ENCODE measurements at places on chromosomes 12 and 14.

DNA sequence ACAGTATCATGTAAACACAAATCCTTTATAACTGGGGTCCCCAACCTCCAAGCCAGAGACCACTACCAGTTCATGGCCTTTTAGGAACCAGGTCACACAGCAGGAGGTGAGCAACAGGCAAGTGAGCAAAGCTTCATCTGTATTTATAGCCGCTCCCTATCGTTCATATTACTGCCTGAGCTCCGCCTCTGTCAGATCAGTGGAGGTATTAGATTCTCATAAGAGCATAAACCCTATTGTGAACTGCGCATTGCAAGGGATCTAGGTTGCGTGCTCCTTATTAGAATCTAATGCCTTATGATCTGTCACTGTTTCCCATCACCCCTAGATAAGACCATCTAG lies 49.9 kb downstream of the LRP6 start:
- DNase-seq: no peak

DNA sequence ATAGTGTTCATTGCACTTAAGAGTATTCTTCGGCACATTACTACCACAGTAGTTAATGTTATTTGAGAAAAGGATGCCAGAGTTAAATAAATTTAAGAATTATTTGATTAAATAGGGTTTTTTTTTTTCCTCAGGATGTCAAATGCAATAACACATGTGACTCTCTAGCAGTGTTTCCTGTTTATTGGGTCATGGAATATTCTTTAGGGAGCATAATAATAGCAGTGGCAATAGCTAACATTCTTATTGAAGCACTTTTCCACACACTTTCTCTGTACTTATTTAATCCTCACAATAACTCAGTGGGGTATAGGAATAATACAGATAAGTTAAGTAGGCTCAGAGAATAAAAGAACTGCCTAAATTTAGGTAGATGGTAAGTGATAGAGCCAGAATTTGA lies 44.3 kb downstream of the SCYL2 start:
- no peak for DNase-seq

DNA sequence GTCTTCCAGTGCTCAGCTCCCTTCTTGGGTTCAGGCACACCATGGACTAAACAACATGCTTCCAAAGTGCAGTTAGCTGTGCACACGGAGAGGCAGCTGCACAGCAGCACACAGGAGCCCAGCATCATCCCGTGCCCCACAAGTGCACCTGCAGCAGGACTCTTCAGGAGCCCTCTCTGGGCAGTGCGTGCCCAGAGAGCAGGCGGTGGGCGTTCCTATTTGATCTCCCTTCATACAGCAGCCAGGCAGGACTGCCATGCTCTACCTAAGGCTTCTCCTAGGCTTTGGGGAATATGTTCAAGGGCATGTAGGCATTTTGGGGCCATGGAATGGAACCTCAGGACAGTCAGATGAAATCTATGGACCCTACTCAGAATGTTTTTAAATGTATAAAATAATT lies 35.5 kb downstream of the ANO2 start:
- no peak for DNase-seq

GRCh38 chr12:24888813-24889212 lies 60.1 kb downstream of the BCAT1 start:
- no peak for DNase-seq

DNA sequence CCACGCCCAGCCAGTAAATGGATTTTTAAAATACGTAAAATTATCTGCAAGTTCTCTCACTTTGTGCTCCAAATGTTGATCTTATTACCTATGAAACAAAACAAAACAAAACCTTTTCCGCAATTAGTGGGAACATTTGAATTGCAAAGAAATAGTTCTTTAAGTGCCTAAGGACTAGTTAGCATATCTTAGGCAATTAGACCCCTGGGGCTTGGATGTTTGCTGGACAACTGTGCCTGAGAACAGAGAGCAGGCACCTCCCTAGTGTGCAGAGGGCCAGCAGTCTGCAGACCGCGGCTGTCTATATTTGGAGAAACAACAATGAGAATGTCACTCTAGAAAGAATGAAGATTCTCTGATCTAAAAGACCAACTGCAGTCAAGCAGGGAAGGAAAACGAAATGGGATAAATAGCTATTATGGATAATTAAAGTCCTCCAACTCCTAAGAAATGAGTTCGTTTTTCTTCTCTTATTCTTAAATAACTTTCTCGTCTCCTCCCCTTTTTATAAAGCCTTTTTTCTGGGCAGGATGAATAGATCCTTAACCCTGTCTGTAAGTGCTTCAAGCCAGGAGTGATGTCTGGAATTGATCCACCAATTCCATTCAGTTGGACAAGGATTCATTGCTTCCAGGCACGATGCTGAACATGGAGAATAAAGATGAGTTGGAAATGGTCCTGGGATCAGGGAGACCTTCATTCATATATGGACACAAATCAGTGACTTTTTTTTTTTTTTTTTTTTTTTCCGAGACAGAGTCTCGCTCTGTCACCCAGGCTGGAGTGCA lies 16.2 kb downstream of the SLC17A8 start:
- no peak for DNase-seq

DNA sequence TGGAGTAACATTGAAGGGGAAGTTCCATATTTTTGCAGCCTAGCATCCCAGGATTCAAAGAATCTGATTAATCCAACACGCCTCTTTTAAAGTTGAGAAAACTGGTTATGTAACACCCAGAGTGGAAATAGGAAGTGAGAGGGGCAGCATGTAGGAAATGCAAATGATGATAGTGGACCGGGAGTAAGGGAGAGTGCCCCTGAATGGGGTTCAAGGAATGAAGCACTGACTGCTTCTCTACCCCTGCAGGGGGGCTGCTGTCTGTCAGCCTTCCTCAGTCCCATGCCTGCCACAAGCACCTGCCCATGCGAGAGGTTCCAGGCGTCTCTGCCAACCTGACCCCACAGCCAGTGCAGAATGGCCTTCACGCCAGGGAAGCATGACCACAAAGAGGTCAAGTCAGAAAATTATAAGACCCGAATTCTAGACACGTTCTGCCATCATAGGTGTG lies 126.5 kb upstream of the CCND2 start:
- DNase-seq: no peak

GRCh38 chr12:56590237-56590830 lies 39.8 kb downstream of the BAZ2A start:
- DNase-seq: no peak

Measured in CD4-positive, alpha-beta T cell treated with Interleukin-10 for 1 hour (primary cell).